Amniotic stem cell (primary cell): ENCODE measurements at places on chromosomes 2 and 18.

DNA sequence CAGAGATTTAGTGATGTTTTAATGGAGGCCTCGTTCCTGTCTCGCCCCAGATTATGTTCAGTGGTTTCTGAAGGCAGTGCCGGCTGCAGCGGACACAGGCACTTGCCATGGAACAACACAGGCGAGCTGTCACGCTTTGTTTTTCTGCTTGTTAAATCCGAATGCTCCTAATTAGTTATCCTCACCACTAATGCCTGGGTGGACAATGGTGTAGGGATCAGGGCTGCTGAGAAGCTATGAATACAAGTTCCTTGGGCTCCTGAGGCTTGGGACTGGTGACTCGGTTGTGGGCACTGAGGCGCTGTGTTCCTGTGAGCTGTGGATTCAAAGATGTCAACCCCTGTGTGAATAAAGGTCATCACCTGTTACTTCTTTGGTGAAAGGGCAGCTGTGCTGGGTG is 123.5 kb downstream of the PLEKHM3 start:
- DNase-seq = no peak

DNA sequence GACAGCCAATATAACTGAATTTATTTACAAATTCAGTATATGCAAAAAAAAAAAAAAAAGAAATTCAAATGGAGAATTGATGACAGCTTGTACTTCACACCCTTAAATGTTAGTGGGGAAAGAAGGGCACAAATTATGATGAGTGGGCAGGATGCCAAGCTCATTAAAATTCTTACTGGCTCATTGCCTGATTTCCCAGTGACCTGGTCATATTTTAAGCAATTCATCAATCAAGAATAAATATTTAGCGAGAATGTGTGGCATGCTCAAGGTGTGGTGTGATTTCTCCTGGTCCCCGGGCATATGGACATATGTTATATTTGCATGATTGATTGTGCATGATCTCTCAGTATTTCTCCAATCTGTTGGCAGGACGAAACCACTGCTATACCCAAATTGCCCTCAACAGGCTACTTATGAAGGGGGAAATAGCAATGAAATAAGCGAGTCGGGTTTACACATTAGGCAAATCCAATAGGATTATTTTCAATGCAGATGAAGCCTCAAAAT is 883.0 kb downstream of the LRRTM4 start:
- no peak for DNase-seq

- no peak for DNase-seq
Measured at GRCh38 chr18:78986018-78986481, 6.4 kb downstream of the SALL3 start.

- DNase-seq = no peak
Measured at GRCh38 chr2:102120701-102121159, 21.8 kb upstream of the IL1R1 start.

DNA sequence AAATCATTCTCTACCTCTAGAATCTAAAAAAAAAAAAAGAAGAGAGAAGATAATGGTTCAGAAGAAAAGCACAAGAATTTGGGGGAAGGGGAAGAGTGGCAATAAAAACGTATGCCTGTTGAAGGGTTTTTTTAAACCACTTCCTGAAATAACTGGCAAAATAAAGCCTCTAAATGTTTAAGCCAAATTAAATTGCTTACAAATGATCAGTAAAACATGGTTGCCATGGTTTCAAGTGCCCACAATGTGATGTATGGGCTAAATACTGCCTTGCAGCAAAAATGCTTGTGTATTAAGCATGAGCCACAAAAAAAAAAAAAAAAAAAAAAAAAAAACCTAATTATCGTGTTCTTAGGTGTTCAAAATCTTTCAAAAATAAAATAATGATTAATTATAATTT is 60.8 kb downstream of the RBM43 start:
- no peak for DNase-seq

GRCh38 chr2:1540481-1540880 is 127.2 kb downstream of the TPO start:
- DNase-seq = no peak

- no peak for DNase-seq
Measured at GRCh38 chr2:174729797-174730697, 34.2 kb downstream of the CHRNA1 start.

DNA sequence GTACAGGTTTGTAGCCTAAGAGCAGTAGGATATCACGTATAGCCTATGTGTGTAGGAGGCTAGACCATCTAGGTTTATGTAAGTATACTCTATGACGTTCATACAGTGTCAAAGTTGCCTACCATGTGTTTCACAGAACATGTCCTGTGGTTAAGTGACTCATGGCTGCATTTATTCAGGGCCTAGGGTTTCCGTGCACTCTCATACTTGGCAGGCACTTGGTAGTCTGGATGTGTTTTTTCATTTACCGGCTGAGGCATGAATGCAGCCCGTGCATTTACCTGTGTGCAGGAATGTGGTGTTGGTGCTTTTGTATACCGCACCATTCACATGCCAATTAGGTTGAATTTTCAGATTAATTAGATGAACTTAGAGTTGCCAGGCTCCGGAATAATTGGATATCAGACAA is 43.4 kb downstream of the MYL12B start:
- DNase-seq = peak; percentile 63

- no peak for DNase-seq
Measured at GRCh38 chr2:70029814-70030409, 57.4 kb upstream of the PCBP1 start.

GRCh38 chr2:102848366-102848839 is 86.6 kb downstream of the TMEM182 start:
- DNase-seq = no peak

DNA sequence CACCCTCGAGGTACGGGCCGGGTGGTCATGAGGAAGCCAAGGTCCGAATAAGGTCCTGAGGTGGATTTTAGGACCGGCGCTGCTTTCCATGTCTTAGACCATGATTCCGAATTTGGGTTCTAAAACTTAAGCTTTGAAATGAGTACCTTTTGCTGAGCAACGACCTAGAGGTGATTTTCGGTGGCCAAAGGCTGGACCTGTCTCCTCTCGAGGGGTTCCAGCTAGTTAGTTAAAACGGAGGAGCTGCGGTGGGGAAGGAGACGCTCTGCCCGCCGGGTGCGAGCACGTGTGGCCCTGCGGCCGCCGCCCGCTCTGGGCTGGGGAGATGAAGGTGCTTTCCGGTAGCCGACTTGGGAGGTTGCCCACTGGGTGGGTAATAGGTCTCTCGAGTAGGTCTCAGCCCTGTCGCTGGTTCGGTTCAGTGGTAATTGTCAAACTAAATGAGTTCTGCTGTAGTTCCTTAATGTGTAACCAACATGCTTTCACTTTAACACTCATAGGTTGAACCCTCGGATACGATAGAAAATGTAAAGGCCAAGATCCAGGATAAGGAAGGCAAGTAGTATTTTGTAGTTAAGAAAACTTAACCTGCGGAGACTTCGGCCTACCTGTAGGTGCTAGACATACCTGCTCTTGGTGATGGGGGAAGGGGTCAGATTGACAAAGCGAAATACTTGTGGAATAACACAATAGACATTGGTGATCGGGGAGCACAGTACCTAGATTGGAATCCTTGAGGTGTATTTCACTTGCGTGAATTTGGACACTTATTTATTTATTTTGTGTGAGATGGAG is 572 bp downstream of the RPS27A start:
- DNase-seq = no peak

DNA sequence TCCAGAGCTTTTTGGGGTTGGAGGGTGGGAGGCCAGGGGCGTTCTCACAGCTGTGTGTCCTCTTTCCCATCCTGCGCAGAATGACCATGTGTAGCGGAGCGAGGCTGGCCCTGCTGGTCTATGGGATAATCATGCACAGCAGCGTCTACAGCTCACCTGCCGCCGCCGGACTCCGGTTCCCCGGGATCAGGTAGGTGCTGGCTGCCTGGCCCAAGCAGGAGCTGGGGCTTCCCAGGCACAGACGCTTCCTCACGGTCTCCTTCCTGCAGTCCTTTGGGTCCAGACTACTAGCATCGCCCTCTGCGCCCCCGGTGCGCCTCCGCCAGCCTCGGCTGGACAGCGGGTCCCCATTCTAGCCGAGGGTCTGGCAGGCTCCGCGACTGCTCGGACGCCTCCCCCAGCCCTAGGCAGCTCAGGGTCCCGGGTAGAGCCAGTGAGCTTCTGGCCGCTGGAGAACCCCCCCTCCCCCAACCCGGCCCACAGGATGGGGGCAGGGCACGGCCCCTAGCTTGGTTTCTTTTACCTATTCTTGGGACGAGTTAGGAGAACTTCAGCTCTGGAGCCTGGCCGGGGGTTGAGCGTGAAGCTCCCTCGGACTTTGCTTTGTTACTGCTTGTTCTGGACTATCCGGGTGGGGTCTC is 756 bp downstream of the ADCYAP1 start:
- no peak for DNase-seq

- peak; percentile 83 for DNase-seq
Measured at GRCh38 chr2:236769981-236770671, 200.5 kb downstream of the ACKR3 start.

DNA sequence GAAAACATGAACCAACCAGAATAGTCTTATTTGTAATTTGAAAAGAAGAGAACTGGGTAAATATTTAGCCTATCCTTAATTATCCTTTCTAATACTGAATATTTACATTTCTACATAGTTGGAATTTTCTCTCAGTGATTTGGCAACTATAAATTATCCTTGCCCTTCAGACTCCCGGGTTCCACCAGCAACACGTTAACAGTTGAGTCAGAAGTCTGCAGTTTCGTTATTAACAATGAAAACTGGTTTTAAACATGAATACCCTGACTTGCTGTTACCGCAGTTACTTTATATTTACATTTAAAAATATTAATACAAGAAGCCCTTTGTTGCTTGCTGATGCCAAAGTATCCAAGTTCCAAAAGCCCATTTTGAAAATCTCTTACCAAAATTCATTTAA is 673.0 kb downstream of the ARHGAP15 start:
- no peak for DNase-seq

- DNase-seq = no peak
Measured at GRCh38 chr2:176555781-176556180, 286.5 kb downstream of the MTX2 start.

GRCh38 chr18:8461544-8461943 is 147.7 kb upstream of the RAB12 start:
- no peak for DNase-seq

GRCh38 chr2:52269696-52270485 is 1238.0 kb upstream of the NRXN1 start:
- peak; percentile 8 for DNase-seq

- no peak for DNase-seq
Measured at GRCh38 chr2:85954590-85955458, 66.0 kb upstream of the ST3GAL5 start.

DNA sequence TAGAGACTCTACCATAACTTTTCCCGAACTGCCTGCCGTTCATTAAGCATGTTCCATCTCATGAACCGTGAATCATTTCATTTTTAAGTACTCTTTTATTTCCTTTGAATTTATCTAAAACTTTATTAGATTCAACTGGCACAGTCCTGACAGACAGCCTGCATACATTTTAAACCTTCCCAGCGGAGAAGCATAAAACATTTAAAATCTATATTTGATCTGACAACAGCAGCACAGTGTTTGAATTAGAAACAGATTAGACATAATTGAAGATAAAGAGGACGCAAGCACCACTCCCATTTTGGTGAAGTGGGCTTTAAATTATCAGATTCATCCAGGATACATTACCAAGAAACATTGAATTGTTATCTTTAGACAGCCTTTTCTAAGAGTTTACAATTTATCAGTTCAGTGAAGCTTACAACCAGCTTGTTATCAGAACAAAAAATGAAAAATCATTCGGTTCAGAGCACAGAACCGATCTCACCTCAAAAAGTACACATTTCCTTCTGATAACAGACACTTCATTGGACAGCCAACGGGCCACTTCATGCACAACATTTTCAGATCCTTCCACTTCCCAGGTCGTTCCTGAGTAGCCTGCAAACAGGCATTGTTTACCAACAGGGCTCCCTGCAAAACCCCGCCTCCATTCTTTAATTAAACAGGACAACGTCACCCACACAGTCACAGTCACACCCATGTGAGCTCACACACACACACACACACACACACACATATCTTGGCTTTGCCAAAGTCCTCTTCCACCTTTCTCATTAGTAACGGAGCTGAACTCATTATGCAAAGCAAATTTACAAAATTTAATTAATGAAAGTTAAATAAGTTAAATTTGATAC is 171.2 kb downstream of the SP3 start:
- DNase-seq = no peak

DNA sequence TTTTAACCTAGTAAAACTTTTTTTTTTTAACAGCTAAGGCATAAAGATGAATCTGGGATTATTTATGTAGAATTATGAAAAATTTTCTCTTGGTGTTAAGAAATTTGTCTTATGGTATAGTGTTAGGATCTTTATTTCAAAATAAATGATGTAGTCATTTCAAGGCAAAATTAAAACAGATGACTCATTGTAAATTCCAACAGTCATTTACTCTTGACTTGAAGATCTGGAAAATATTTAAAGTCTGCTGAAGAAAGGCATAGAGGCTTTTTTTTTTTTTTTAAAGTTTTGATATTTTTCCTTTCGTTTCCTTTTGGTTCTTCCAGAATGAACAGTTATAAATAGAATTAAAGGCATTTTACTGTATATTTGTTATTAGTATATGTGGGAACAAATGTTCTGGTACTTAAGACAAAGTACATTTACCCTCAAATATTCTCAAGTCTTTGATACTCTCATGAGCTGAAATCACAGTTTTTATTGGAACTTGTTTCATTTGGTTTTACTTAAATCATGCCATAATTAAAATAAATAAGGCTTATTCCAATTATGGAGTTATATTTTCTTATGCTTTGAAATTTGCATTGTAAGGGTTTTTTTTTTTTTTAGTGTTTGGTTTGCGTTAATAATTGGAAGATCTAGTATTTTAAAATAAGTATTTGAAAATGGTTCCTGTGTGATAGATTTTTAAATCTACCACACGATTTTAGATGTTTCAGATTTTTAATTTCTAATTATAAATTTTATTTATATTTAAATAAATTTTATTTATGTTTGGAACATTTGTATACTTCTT is 29.9 kb downstream of the GLS start:
- DNase-seq = no peak

DNA sequence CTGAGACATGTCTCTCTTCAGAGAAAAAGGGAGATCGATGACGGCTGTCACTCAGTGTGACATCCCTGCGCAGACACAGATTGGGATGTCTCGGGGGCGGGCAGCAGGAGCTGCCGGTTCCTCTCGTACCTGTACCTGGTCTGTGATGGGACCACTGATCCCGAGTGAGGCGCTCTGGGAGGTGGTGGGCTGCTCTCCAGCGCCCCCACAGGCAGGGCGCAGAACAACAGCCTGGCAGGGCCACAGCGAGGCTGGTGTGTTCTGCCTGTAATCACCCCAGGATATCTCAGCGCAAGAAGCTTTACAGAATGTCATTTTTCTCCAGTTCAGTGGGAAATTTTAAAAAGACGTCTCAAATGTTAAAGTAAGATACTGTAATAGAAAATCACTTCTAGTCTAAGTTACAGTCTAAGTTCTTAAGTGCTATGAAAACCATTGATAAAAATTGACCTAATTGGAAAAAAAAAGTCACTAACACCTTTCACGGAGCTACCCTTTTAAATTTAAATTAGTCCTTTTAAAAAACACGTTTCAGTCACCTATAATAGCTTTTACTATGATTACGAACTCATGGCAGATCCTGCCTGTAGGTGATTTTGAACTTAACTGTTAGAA is 189.8 kb downstream of the SNTG2 start:
- no peak for DNase-seq
